ENCODE measurements at places on chromosomes 7 and 10.

GRCh38 chr10:21518149-21518640 is 7.3 kb downstream of the SKIDA1 start:
- peak; percentile 84 for DNase-seq

- no peak for DNase-seq
These were observed at the start of gene TLX1 for GRCh38 chr10:101130984-101131961. TSS of gene TLX1 (plus strand) at chr10:101131300. CDS start at chr10:101131542, 242 bp downstream.

DNA sequence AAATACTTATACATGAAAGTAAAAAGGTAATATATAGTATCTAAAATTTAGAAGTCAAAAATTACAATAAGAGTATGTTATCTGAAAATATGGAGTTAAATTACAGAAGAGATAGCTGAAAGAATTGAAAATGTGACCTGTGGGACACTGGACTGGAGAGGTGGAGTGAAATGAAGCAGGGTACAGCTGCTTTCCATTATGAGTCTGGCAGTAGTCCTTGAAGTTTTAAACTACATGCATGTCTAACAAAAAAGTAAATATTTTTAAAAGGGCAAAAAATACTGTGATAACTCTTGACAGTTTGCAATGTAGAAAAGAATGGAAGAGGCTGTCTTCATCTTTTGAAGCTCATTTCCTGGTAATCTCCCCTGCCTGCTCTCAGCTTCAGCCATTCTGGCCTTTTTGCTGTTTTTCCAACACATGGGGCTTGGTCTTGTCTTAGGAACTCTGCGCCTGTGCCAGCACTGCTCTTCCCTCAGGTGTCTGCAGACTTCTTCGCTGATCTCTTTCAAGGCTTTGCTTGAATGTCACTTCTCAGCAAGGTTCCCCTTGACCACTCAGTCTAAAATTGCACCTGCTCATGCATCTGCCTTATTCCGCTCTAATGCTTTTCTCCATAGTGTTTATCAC is 36.9 kb downstream of the PTPRZ1 start:
- no peak for DNase-seq

DNA sequence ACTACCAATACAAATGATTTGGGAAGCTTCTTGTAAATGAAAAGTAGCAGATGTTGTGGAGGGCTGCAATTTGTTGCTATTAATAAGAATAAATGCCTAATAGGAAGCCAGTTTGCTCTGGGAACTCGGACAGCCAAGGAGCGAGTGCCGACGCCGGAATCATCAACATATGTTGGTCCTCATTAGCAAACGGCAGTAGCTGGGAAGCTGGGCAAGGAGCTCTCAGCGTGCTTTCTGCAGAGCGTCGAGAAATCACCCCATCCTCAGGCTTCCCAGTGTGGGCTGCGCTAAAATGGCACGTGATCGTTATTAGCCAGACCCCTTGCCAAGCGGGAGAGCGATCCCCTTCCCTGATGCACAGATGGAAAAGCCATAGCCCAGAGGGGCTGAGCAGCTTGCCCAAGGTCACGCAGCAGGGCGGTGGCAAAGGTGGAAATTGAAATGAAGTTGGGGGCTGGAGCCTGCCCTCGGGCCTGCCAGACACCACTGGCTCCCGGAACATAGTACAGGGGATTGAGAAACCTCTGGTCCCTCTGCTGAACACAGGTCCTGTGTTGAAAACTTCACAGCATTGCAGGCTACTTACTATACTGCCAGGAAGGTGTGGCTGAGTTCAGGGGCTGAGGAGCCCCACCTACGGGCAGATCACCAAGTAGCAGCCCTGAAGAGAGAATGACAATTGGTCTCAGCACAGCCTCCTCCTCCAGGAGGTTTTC is 326.9 kb downstream of the PLXNA4 start:
- DNase-seq, result no peak

DNA sequence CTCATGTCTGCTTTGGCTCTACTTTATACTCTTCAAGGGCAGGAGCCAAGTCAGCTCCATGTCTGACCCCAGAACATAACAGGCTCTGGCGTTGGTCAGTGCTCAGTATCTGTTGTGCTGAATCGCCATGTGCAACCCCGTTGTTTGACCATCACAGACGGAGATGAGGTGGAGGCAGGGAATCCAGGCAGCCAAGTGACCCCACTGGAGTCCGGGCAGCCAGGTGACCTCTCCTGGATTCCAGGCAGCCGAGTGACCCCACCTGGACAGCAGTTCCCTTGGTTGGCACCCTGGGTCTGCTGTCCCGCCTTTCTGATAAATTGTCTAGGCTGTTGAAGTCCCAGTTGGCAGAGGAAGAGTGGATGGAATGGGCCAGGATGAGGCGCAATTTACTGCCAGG is 232.2 kb downstream of the TCERG1L start:
- DNase-seq, result no peak

DNA sequence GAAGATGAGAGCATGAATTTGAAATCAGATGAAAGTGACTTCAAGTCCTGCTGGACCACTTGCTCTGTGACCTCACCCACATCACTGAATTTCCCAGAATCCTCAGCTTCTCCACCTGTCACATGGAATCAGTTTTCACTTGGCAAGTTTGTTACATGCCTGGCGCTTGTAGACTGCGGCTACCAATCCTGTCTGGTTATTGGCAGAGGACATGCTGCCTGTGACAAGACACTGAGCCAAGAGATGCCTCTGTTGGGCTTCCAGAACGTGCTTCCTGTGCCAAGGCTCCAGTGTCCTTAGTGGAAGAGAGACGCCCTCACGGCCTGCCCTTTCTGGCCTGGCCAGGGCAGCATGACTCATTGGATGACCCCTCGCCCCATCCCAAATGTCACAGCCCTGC is 4.4 kb upstream of the MYL10 start:
- no peak for DNase-seq

DNA sequence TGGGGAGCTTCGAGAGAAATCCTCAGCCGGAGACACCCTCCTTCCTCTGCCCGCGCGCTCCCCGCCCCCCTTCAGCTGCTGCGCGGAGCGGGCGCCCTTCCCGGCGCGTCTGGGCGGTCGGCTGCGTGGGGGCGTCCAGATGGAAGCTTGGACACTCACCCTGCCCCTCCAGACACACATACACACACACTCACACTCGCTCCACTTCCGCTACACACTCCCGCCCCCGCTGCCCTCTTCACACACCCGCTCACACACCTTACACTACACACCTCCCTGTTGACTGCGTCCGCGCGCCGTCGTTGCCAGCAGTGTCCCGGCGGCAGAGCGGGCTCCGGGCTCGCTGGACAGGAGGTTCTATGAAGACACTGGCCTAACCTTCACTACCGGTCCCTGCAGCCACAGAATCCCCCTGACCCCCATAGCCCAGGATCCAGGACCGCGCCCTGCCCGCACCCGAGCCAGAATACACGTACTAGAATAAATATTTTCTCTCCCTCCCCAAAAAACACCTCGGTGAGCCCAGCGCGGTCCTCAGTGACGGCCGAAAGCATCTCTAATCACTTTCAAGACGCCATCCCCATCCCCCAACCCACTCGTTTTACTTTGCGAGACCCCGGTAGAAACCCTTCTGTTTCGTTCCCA is 1.1 kb upstream of the EGR2 start:
- no peak for DNase-seq

DNA sequence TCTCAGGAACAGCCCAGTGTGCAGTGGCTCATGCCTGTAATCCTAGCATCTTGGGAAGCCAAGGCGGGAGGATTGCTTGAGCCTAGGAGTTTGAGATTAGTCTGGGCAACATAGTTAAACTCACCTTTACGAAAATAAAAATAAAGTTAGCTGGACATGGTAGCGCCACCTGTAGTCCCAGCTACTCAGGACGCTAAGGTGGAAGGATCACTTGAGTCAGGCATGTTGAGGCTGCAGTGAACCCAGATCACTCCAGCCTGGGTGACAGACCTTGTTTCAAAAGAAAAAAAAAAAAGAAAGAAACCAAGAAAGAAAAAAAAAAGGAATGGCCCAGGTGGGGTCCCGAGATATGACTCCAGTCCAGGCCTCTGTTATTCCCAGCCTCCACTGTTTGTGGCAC is 96.6 kb downstream of the SLC25A13 start:
- no peak for DNase-seq

DNA sequence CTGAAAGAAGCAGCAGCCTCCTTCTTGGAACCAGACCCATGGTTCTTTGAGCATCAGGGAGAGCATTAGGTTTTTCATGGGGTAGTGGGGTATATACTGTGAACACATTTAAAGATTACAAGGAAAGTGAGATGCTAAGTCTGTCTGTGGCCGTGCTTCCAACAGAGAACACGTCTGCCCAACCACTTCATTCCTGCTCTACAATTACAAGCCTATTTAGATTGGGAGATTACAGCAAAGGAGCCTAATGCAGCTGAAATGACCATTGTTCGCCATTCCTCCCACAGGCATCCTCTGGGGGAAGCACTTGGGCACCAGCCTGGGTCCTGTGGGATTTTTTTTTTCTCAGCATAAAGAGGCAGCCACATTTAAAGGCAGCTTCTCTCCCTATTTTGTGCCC is 536.4 kb downstream of the XPNPEP1 start:
- no peak for DNase-seq

- DNase-seq, result no peak
These were observed 68.5 kb downstream of the LRRC4 start for GRCh38 chr7:127962589-127963361.

DNA sequence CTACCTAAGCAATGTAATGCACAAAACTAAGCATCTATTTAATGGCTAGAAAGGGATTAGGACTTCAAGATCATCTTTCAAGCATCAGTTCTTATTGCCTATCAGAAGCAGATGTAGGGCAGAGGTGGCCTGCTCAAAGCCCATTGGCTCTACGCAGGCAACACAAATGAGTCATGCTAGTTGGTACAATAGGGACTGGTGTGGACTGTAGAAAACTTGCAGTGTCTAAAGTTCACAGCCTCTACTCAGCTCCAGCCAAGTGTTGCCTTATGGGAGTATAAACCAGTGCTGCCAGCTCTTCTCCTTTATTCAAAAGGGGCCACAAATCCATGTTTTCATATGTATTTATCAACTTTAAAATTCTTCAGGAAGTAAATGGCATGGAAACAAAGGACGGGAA is 31.7 kb downstream of the ASAH2 start:
- no peak for DNase-seq

DNA sequence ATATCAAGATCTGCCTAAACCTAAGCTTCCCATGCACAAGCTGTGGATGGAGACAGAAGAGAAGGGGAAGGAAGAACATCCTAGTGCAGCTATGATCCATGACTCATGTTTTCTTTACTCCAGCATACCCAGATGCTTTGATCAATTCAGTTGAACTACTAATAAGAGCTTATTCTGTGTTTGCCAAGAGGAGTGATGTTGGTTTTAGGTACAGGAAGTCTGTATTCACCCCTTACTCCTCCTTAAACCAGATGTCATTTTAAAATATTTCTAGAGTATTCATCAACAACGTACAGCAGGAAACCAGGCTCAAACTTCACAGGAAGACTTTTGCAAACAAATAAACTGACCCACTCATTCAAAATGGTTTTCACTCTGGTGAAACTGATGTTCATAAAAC is 29.2 kb downstream of the PANK1 start:
- no peak for DNase-seq

DNA sequence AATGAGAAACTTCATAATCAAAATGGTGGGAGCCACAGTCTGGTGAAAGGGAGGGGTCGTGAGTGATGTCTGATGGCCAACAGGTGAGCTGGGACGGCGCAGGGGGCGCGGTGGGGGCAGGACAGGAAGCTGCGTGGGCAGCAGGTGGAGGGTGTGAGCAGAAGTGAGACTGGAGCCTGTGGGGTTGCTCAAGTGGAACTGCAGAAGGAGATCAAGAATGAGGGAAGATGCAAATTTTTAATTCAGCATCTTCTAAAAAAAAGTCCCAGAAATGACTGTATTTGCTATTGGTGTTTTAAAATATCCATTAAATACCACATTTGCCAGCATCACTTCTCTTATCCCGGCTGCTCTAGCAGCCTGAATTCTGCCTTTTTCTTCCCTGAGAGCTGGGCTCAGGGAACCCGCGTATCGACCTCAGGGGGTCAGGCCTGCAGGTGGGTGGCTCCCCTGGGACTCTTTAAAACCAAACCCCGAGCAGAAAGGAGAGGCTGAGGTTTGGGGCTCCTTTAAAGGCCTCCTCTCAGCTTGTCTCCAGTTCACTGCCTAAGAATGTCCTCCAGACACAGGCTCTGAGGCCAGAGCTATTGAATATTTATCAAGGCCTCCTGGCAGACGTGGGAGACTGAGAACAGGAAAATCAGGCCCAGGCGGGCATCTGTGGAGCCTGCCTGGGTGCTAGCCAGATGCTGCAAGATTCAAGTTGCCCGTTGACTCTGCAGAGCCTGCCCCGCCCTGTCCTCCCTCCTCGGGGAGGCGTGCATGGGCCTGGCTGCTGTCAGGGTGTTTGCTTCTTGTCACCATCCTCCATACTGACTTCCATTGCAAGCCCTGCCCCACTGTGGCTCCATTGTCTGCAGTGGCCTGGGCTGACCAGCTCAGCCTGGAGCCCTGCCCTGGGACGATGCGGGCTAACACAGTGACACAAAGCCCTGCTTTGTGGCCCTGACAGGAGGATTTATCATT is 53.9 kb downstream of the SYPL1 start:
- no peak for DNase-seq

DNA sequence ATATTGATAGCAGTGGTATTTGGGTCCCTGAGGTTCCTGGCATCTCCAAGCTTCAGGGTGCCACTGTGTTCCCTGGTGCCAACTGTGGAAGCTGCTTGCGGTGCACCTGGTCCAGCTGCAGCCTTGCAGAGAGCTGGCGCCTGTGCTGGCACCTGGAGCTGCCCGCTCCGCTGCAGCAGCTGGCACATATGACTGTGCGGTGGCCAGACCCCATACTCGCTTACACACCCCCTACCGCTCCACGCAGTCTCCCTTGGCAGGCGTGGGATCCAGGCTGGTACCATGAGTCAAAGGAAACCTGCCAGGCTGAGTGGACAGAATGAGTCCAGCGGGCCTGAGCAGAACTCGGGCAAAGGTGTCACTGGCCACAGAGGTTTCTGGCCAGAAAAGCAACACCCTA is 89.9 kb upstream of the JAZF1 start:
- no peak for DNase-seq

- no peak for DNase-seq
These were observed 17.6 kb upstream of the ELN start for GRCh38 chr7:74010407-74010806.

DNA sequence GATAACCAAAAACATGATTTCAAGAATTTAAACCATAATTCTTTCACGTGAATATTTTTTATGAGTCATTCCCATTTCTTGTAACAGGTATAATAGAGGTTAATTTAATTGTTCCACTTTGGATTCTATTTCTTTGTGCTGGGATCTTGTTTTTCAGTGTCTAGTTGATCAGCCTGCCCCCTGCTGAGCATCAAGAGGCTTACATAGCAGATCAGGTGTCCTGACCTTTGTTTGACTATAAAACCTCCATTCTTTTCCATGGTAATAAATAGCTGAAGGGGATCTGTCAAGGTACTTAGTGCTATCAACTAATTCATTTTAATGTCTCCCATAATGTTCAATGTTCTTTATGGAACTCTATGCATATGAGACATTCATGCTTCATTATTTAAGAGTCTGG is 4.9 kb downstream of the COL17A1 start:
- DNase-seq, result no peak

Measured in NCI-H1436 treated with DMSO at 0.1 percent for 48 hours (cell line).